ENCODE measurements at places on chromosomes 5 and 9.

DNA sequence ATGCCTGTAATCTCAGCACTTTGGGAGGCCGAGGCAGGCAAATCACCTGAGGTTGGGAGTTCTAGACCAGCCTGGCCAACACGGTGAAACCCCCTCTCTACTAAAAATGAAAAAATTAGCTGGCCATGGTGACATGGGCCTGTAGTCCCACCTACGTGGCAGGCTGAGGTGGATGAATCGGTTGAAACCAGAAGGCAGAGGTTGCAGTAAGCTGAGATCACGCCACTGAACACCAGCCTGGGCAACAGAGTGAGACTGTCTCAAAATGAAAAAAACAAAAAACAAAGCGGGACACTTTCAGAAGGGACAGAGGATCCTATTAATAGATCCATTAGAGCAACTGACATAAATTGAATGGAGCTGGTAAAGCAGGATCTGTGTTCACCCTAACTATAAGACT is 89.6 kb upstream of the SGCD start:
- DNase-seq, result no peak

DNA sequence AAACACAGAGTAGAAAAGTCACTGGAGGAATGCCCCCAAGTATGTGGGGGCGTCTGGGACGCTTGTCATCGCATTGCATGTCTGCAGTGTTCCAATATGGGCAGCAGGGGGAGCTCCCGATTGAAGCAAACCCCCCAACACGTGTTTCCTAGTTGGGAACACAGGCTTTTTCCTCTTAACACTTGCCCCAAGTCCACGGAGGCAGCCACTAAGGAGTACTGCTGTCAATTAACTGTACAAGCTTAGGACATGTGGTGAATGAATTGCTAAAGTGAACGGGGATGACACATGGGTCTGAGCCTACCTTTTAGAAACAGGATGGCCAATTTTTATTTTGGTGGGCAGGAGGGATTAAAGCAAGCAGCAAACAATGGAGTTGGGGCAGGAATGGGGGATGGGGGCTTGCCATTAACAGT is 2.2 kb downstream of the GABRB2 start:
- peak; percentile 1 for DNase-seq

- no peak for DNase-seq
Measured at GRCh38 chr9:72680593-72681282, 159.3 kb downstream of the TMC1 start.

GRCh38 chr5:76920491-76920890 is 32.4 kb upstream of the CRHBP start:
- DNase-seq, result no peak

DNA sequence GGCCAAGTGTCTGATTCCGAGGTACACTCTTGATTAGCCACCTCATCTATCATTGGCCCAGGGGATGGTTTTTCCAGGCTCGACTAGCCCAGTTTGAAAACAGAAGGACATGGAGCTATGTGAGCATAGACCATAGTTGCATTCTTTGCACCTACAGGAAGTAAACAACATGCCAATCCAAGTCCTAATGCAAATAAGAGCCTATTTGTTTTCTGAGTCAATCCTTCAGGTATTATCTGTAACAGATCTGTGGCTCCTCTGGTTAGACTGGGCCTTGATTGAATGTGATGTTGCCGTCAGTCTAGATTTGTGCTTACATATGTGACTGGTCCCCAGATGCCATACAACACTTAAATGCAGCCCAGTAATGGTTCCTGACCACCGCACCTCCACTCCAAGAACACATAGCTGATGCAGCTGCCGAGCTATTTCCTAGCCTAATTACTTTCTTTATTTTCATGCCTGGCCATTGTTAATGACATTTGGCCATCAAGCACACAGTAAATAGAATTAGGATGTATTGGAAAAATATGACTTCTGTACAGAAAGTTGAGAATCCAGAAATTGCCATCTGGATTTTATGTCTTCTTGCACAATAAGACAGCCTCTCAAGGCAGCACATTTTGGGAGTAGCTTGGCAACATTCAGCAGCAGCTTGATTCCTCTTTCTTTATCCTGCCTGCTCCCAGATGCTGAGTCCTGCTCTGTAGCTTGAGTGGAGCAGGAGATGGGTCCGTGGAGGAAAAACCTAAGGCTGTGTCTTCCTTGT is 29.5 kb upstream of the ARHGAP26 start:
- no peak for DNase-seq

- DNase-seq, result no peak
Measured at GRCh38 chr5:15650266-15650665, 150.3 kb downstream of the FBXL7 start.

GRCh38 chr9:23643656-23644258 is 182.3 kb downstream of the ELAVL2 start:
- no peak for DNase-seq

DNA sequence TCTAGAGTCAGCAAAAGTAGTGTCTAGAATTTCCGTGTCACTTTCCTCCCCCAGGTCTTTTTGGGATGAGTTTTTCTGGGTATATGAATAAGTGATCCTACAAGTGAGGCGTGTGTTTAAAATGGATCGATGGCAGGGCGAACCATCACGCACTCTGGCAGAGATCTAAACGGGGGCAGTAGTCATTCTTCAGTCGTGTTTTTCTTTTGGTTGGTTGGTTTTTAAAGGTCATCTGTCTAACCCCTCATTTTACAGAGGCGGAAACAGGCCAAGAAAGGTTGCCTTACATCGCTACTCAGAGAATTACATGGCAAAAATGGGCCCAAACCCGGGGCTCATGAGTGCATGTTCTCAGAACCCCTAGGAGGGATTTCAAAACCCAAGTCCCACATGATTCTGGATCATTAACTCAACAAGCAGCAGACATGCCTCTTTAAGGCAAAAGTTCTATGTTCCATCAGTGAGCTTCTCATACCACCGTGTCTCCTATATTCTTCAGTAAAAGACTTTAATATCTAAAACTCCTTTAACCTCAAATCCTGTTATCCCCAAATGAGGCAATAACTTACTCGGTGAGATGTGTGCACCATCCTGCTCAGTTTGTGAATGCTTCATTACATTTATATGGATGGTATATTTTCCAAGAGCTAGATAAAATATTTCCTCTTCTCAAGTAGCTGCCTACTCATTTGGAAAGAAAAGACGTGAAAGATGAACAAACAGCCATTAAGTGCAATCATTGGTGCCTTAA is 145.8 kb downstream of the AOPEP start:
- no peak for DNase-seq

DNA sequence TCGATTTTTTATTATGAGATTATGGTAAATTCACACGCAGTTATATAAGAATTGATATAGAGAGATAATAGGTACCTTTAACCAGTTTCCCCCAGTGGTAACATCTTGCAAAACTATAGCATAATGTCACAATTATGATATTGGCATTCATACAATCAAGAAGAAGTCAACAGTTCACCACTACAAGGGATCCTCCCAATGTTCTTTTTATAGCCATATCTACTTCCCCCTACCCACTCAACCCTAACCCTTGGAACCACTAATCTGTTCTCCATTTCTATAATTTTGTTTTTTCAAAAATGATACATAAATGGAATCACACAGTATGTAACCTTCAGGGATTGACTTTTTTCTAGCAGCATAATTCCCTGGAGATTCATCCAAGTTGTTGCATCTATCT is 9.8 kb downstream of the ACTL7B start:
- DNase-seq, result no peak

GRCh38 chr5:96129276-96129675 is 167.6 kb upstream of the ELL2 start:
- DNase-seq, result no peak

DNA sequence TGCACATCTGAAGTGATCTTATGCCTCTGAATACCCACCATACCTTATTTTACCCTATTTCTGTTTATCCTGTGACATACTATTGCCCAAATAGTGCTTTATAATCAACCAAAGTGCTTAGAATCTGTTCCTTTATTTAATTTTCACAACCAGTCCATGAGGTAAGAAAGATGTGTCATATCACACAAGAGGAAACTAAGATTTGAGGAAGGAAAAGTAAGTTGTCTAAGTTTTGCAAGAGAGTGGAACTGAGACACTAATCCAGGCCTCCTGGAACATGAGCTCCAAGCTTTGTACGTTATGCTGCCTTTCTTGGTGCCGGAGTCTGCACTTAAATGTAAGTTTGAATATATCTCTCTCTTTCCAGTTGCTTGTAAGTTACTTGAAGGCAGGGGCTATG is 17.2 kb downstream of the KDM3B start:
- peak; percentile 57 for DNase-seq

- DNase-seq, result peak; percentile 18
Measured at GRCh38 chr5:146890066-146890465, 11.5 kb upstream of the PPP2R2B start.

DNA sequence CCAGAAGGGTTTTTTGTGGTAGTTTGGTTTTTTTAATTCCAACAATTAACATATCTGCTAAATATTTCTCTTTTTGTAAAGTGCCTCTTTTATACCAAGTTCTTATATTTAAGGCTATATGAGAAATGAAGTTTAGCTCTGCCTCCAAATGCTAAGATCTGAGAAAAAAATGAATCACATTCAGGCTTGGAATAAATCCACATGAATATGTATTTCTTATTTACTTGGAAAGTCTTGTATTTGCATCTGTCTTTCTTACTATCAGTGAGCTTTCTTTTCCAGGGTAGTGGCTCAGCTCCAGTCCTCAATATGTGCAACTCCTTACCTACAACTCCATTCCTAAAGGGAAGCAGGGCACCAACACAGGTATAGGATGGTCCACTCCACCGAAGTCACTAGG is 127.9 kb downstream of the GLIS3 start:
- DNase-seq, result no peak

DNA sequence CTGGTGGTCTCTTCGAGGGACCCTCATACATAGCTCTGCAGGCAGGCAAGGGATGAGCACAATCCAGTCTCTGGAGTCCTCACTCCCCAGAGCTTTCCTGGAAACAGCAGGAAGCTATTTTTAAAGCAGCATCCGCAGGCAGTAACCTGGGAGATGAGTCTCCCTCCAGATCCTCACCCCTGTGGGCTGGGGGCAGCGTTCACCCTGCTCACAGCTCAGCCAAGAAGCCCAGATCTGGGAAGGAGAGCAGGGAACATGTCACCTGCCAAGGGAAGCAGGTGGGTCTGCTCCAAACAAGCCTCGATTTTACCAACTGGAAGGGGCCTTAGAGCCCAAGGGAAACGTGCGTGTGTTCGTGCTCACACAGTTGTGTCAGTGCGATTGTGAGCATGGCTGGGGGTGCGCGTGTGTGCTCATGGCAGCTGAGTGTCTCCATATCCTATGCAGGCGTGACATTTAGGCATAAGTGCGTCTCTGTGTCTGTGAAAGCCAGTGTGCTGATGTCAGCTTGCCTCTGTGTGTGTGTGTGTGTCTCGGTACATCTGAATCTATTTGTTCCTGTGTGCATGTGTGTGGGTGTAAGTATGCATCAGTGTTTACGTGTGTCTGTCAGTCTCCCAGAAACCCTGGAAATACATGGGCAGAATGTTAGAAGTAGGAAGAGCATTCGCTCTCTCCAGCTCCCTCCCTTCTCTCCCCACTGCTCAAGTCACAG is 40.6 kb upstream of the CPLX2 start:
- DNase-seq, result no peak

GRCh38 chr5:169801324-169801777 is 164.3 kb downstream of the DOCK2 start:
- DNase-seq, result no peak

GRCh38 chr9:135850737-135851136 is 56.6 kb downstream of the CAMSAP1 start:
- no peak for DNase-seq

DNA sequence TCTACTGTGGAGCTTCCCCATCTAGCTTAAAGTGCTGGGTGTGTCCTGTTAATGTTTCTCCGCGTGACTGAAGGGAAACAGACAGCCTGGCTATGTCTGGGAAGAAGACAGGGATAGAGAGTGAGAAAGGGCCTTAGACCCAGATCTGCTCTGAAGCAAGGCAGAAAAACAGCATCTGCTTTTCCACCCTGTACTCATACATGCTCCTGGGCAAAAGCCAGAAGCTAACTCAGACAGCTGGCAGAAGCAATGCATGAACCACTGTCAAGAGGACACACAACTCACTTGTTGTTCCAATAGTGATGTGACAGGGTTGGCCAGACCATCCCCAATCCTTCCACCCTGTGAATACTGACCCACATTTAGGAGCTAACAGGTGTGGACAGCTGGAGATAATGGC is 63.3 kb downstream of the DPYSL3 start:
- DNase-seq, result no peak
